H9 (cell line): ENCODE measurements at places on chromosomes 13 and 19. TPM values are rescaled to one million over a fixed set of nuclear protein-coding genes. Genes with fewer than 3 reads are reported as not detected.

DNA sequence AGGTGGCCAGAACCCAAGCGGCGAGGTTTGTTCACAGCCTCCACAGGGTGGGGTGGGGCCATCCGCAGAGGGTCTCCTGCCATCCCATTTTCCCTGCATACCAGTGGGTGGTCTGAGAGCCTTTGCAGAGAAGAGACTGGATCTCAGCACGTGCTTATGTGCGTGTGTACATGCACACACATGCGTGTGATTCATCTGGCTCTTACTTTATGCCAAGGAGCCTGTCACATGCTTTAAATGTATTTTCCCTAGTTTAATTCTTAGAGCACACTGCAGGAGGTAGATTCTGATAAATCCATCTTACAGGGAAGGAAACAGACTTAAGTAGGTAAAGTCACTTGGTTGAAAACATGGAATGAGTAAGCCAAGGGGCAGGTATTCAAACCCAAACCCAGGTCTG is 47.1 kb downstream of the CAPN12 start:
- DNase-seq, result no peak

- no peak for DNase-seq
Measured at GRCh38 chr13:114303700-114304327, 10.5 kb upstream of the CHAMP1 start.

DNA sequence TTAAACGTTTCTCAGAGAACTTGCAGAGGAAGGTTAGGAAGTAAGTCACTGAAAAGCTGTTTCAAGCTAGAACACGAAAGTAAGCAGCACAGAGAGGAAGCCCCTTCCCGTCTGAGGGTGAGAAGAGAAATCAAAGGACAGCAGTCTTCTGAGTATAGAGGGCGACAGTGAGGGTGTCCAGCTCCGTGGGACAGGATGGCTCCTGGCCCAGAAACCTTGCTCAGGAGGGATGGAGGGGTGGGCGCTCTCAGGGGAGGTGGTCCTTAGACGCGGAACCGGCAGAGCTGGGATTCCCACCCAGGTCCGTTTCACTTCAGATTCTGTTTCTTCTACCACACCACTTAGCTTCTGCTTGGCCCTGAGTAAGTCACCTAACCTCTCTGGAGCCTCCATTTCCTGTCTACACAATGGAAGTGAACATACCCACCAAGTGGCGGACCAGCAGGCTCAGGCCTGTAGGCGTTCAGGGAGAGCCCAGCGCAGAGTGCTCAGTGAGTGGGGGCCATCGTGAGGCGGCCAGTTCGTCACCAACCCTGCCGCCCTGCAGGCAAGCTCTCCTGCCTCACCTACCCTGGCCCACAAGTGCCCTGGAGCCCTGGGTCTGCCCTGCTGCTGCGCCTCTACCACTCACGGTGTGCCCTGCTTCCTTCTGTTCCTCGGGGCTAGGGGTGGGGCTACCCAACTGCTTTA is 5.5 kb upstream of the RSPH6A start:
- DNase-seq, result no peak

DNA sequence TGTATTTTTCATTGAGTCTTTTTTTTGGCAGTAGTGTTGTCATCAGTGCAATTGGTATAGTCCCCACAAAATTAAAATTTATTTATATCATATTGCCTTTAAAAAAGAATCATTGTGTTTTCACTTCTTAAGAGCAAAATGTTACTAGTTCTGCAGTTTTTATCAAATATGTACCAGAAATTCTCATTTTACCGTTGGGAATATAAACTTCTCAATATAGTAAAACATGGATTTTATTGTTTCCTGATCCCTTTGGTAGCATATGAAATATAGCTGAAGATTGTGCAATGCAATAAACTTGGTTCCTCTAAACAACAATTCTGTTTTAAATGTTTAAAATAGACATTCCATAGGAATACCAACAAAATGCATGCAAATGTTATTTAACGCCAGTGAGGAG is 306.5 kb upstream of the PCDH20 start:
- no peak for DNase-seq

DNA sequence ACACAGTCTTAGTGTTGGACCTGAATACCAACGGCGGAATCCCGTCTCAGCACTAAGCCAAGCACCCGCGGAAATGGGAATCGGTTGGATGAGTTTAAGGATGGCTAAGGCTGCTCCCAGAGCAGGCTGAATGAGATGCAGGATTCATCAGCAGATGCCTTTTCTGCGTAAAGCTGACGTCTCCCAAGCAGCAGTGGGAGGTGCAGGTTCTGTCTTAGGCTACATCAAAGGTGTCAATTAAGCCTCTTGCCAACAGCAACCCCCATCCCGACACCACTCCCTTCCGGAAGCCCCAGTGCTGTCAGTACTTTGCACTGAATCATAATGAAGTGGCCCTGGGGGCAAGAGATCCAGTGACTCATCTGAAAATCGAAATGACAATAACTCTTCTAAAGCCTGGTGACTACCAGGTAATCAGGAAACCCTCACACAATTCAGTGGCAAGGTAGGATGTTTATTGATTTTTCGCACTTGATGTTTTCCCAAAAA is 275.6 kb downstream of the DCLK1 start:
- DNase-seq, result peak; percentile 97

GRCh38 chr19:48618278-48618915 is 581 bp downstream of the RPL18 start:
- DNase-seq, result no peak

- no peak for DNase-seq
Measured at GRCh38 chr19:48950830-48951519, 3.7 kb upstream of the BAX start.

GRCh38 chr19:28556371-28556770 is 656.6 kb downstream of the UQCRFS1 start:
- peak; percentile 7 for DNase-seq

GRCh38 chr19:7862413-7862951 is 11.7 kb downstream of the PRR36 start:
- DNase-seq, result peak; percentile 98

- peak; percentile 61 for DNase-seq
Measured at GRCh38 chr13:110575322-110576069, 14.0 kb upstream of the RAB20 start.

GRCh38 chr19:17281391-17282304 is at the start of gene ANKLE1:
TSS of gene ANKLE1 (plus strand) at chr19:17281901. CDS start at chr19:17281921, 20 bp downstream.
- DNase-seq, result peak; percentile 77

GRCh38 chr13:36837354-36838092 is 18.5 kb downstream of the RFXAP start:
- DNase-seq, result peak; percentile 27

DNA sequence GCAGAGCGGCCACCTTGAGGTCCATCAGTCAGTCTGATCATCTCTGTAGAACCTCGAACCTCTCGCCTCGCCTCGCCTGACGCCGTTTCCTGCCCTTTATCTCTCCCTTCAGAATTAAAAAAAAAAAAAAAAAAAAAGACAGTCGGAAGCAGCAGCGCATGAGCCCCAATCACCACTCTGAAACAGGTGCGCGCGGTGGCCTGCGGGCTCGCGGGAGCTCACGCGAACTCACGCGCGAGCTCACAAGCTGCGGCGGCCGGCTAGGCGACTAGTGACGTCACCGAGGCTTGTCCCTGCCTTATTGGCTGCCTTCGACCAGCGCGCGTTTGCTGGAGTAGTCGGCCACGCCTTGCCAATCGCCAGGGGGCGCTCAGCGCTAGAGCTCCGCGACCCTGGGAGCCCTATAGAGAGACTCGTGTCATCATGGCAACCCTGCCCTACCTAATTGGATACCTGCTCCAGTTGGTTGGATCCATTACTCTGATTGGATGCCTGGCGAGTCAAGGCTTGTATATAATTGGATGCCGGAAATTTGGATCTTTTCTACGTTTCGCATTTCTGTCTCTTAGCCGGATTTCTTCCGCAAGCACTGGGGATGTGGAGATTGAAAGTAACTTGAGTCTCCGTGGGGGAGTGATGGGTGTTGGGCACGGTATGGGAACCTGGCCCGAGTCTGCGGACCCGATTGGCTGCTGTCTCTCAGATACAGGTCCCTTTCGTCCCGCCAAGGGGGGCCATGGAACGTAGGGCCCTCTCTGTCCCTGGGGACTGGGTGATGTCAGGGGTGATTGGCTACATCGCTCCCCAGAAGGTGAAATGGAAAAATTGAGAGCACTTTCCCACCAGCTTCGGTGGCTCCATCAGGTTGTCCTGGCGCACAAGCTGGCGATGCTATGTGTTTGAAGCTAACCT is 31.6 kb downstream of the SYT3 start:
- DNase-seq, result peak; percentile 100

DNA sequence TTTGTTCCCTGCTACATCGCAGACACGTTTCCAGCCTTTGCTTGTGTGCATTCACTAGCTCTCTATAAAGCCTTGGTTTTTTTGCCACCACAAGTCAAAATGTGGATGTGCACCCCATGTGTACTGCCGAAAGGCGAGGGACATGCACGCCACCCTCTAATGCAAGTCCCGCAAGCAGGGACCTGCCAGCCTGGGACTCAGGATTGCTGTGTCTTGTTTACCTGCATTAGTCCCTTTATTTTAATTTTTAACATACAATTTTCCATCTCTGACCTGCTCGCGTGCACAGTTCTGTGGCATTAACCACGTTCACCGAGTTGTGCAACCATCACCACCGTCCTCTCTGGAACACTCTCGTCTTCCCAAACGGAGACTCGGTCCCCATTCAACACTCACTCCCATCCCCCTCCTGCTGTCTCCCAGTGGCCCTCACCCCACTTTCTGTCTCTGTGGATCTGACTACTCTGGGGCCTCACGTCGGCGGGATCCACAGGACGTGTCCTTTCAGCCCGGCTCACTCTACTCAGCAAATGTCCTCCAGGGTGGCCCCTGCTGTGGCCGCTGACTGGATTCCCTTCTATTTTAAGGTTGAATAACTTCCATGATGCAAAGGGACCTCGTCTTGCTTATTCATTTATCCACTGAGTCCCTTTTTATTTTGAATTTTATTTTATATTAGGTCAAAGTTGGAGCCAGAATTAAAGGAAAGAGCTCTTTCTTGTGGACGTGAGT is 58.4 kb downstream of the RASA3 start:
- DNase-seq, result no peak

GRCh38 chr13:34019870-34020269 is 201.9 kb downstream of the RFC3 start:
- no peak for DNase-seq

GRCh38 chr13:78078168-78078567 is 159.5 kb upstream of the EDNRB start:
- DNase-seq, result no peak

DNA sequence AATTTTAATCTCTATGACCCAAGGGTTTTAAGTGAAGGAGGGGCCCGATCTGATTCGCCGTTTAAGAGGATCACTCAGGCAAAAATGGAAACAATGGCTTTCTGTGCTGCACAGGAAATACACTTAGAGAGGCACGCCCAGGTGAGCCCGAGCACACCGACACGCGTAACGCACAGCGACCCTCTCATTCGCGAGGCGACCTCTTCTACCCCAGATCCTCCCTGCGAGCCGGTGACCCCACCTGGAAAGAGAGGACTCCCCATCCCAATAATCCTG is 216 bp downstream of the SH2D3A start:
- no peak for DNase-seq

DNA sequence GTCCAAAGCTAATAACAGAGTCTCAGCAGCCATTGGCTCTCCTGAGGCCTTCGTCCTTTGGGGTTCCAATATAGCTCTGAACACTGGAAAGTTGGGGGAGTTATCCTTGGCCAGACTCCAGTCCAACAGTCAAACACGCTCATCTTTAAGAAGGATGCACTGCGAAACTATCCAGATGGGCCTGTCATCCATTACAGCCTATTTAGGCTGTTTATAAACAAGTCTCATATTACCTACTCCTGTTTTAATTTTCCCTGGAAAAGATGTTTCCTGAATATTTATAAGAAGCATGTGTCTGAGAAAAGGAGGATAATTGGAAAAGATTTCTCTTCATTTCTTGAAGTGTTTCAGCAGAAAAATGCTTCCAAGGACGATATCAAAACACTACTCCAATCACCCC is 170.7 kb downstream of the DCT start:
- DNase-seq, result no peak

DNA sequence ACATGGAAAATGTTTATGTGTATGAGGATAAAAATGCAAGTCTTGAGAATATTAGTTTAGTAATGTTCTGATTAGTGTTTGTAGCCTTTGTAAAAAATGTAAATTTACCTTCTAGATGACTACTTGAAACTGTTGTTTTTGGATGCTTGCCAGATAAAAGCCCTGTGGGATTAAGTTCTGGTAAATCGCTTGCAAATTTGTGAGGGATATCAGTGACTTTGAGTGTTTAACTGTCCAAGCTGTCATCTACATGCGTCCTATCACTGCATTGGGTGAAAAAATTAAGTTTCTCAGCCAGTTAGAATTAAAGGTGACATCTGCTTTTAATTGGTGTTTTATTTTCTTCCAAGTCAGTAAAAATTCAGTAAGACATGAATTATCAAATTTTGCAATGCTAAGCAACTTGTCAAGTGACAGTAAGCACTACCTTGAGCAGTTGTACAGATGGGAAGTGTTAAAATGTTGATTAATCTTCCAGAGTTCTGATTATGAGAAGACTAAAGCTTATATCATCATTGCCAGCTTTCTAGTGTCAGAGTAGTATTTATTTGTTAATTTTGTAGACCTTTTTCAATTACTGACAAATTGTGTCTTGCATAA is 88.0 kb downstream of the PCCA start:
- no peak for DNase-seq

- DNase-seq, result peak; percentile 71
Measured at GRCh38 chr13:110876609-110877008, 38.3 kb downstream of the ANKRD10 start.

DNA sequence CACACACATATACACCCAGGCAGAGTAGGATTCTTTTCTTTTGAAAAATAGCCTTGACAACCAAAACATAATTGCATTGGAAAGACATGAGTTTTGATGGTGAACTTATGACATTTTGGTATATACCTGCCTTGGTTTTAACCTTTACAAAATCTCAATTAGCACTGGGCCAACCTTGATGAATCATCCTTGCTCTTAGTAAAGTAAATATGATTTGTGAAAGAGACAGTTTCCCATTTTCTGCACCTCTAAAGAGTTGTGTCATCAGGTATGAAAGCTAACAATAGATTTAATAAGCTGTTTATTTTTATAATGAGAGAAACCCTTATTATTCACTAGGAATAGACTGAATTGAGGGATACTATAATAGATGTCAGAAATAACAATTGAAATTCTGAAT is 15.7 kb upstream of the ENOX1 start:
- DNase-seq, result no peak

GRCh38 chr19:41543582-41543981 is 32.4 kb upstream of the CEACAM21 start:
- DNase-seq, result no peak

GRK1 gene
- 0.31 and 0.83 TPM in 2 replicates for total RNA-seq

NFIX gene
- total RNA-seq, result 0.20 and 0.31 TPM in 2 replicates

CGB5 gene
- total RNA-seq, result not detected in 2 replicates

ZNF761 gene
- total RNA-seq, result 32.7 and 33.8 TPM in 2 replicates

EID2 gene
- 18.8 and 18.9 TPM in 2 replicates for total RNA-seq

LRCH1 gene
- total RNA-seq, result 8.0 and 8.5 TPM in 2 replicates
